Cortex of kidney (tissue), 1 donor: ENCODE measurements at places on chromosomes 16 and 17.

GRCh38 chr17:36849871-36850348, 87.4 kb upstream of the LHX1 start:
- DNase-seq: no peak

- no peak for DNase-seq
Measured at GRCh38 chr17:31554930-31555329, 163.5 kb downstream of the RAB11FIP4 start.

- no peak for DNase-seq
Measured at GRCh38 chr17:72697602-72698146, 394.8 kb downstream of the SLC39A11 start.

GRCh38 chr17:5915337-5915736, 154.8 kb upstream of the WSCD1 start:
- no peak for DNase-seq

DNA sequence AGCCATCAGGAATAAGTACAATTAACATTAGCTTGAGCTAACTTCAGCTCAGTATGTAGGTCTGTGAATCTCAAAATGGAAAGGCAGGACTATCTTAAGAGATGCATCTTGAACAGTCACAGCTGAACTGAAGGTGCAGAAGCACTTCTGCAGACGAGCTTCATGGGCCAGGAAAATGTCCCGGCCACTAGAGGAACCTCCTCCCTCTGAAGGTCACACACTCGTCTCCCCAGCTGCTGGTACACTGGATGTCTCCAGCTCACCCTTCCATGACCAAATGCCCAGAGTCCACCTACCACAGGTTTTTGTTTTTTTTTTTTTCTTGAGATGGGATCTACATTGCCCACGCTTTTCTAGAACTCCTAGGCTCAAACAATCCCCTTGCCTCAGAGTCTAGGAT, 33.2 kb downstream of the WDR59 start:
- DNase-seq: no peak

GRCh38 chr17:32876417-32877163, at the start of gene MYO1D:
Gene MYO1D (minus strand): TSS chr17:32877124. CDS start chr17:32876872, 252 bp downstream.
- no peak for DNase-seq

DNA sequence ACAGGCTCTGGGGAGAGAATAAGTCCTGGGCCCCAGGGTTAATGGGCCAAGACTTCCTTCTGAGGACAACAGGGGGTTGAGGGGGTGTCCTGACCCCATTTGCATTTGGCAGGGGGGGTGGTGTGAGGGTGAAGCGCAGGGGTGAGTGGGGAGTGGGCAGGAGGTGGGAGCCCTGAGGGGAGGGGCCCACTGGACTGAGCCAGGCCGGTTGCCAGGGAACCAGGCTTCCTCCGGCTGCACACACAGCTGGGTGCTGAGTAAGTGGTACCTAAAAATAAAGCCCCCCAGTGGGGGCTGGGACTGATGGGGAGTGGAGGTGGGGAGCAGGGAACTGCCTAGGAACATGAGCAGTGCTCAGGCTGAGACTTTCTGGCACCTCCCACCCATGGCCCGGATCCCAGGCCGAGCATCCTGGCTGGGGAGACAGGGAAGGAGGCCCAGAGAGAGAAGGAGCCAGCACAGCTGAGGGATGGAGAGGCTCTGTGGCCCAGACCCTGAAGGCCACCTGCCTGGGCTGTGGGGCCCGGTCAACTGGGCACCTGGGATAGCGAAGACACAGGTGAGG, 7.5 kb upstream of the RASD1 start:
- DNase-seq: no peak

DNA sequence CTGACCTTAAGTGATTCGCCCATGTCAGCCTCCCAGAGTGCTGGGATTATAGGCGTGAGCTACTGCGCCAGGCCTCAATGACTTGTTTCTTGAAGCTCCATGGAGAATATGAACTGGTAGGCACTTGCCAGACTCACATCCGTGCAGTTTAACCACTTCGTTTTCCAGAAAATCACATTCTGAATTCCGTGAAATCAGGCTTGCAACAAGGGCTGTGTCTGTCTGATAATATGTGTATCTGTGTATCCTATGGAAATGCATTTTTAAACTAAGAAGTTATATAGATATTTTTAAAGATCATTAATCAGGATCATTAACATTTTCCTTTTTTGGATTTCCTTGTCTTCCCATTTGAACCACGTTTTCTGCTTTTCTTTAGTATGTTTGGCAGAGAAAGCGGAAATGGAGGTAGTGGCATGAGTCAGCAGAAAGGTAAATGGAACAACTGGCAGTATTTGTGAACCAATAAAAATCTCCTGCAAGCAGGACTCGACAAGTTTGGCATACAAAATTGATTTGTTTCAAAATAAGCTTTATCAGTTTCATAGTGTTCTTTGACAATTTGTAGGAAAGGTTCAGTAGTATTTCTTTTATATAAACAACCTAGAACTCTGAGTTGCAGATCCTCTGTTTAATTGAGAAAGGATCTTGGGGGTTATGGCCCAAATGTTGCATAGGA, 33.0 kb downstream of the USP10 start:
- DNase-seq: no peak

- no peak for DNase-seq
Measured at GRCh38 chr17:44308865-44309264, 464 bp downstream of the RUNDC3A start.

GRCh38 chr17:33674685-33675084, 381.6 kb upstream of the ASIC2 start:
- no peak for DNase-seq

DNA sequence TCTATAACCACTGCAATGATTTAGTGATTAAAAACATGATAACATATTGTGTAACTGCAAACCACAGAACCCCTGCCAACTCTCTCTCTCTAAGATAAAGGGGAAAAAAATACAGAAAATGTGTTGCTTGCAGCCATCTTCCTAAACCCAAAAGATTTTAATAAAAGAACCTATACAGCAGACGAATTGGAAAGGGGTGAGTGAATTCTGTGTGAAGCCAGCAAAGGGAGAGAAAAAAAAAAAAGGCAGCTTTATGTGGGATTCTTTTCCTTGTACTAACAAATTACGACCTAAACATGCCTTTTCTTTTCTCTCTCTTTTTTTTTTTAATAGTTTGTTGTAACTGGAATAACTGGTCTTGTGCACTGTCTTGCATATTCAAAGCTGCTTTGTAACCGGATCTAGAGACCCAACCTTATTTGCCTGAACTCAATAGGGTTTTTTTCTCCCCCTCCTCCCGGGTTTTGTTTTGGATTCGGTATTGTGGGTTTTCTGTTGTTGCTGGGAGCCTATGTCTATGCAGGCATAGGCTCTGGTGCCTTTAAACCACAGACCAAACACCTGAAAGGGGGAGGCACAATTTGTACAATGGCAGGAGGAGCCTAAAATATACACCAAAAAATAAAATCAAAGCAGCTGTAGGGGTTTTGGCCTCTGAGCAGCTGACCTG, 7.0 kb upstream of the ZFHX3 start:
- DNase-seq: no peak

DNA sequence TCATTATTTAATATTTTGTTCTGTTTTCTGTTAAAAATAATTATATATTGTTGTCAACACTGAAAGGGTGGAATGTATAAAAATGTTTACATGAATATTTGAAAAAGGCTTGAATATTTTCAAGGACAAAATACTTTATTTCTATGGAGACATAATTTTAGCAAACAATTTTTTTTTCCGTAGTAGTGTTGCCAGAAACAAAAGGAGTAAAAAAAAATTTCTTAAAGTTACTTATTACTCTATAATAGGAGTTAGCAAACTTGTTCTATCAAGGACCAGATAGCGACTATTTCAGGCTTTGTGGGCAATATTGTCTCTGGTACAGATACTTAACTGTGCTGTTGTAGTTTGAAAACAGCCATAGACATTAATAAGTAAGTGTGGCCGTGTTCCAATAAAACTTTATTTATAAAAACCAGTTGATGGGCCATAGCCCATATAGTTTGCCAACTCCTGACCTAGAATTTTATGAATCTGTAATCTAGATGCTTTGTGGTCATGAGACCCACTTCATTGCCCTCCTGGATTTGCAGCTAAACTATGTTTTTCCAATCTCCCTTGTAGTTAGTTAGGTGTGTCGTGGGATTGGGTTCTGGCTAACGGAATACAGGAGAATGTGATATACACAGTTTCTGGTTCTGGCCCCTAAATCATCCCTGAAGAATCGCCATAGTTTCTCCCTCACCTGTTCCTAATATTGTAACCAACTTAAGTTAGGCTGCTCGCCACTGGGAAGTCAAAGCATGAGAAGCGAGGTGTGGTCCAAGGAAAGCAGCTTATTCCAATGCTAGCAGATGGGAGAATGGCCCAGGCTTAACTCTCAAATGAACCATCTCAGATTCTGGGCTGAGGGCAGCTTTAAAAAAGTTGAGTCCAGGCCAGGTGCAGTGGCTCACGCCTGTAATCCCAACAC, 153.6 kb downstream of the ABCA8 start:
- no peak for DNase-seq

DNA sequence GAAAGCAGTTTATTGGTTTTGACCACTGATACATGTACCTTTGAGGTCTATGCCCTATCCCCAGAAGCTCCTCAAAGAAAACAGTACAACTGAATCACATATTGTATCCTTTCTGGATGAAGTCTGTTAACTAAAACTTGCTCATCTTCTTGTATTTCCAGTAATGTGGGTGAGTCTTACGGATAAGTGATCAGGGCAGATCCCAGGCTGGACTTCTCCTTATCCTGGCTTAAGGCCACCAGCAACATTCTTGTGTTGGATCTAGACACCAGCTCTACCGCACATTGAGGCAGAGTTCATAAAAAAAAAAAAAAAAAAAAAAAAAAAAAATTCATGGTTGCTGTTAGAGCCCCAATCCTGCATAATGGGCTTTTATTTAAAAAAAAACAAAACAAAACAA, 536.7 kb upstream of the HSBP1 start:
- no peak for DNase-seq

GRCh38 chr17:32285746-32286517, 20.3 kb downstream of the RHBDL3 start:
- no peak for DNase-seq

DNA sequence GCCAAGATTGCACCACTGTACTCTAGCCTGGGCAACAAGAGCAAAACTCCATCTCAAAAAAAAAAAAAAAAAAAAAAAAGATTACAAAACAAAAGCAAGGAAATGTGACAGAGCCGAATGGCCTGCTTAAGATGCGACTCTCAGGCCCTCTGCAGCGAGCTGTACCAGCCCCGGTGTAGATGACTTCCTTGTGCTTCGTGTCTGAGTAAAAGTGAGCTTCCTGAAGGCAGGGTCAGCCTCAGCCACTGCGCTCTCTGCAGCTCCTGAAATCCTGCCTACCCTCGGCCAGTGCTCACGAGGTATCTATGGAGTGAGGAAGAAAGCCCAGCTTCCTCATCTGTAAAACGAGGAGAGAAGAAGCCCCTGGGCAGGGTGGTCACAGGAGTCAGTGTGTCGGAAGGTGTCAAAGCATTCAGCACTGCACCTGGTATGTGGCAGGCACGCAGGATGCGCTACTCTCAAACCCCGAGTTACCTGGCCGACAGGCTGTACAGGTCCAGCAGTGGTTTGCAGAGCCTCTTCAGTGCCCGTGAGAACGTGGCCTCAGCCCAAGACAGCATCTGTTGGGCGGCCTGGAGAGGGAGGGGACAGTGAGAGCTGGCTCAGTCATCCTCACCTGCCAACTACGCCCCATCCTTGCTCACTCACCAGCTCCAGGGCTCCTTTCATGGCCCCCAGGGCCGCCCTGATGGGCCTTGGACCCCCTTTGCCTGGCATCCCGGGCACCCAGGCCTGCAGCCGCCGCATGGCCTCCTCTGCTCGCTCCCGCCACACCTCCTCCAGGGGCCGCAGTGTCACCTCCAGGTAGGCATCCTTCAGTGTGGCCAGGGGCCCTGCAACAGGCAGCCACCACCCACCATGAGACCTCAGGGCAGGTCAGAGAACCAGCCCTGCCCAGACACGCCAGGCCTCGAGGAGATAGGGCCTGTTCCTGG, 44.6 kb downstream of the RMI2 start:
- DNase-seq: no peak

DNA sequence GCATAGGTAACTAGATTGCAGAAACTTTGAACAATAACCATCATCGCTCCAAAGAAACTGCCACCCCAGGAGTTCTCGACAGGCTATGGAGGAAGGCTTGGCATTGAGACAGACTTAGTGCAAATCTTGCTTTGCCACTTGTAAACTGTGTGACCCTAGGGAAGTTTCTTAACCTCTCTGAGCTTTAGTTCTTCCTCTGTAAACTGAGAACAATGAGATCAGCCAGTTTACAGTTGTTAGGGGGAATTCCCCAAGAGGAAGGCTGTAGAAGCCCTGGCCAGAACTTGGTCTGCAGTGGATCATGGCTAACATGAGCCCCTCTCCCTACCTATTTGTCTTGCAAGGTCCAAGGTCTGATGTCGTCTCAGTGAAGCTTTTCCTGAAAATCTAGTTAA, 78.9 kb downstream of the NT5M start:
- DNase-seq: no peak

DNA sequence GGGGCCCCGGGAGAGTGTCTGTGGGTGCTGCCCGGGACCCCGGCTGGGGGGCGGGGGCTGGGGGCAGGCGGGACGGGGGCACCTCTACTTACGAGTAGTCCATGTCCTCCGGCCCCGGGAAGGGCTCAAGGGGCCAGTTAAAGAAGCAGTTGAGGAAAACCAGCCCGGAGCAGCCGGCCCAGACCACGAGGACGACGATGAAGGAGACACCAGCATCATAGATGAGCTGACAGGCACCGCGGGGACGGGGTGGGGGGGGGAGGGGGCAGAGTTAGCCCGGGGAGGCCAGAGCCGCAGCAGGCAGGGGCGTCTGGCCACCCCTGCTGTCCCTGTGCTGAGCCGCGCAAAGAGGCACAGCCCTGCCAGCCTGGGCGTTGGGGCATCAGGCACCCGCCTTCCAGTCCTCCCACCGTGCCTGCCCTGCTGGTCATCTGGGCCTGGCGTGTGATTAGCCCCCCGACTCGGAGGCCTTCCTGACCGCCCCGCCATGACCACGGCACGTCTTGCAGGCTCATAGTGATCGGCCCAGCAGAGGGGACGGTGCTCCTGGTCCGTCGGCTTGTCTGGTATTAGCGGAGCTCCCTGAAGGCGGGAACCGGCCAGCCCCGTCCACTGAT, 29.0 kb upstream of the PITPNA start:
- no peak for DNase-seq

DNA sequence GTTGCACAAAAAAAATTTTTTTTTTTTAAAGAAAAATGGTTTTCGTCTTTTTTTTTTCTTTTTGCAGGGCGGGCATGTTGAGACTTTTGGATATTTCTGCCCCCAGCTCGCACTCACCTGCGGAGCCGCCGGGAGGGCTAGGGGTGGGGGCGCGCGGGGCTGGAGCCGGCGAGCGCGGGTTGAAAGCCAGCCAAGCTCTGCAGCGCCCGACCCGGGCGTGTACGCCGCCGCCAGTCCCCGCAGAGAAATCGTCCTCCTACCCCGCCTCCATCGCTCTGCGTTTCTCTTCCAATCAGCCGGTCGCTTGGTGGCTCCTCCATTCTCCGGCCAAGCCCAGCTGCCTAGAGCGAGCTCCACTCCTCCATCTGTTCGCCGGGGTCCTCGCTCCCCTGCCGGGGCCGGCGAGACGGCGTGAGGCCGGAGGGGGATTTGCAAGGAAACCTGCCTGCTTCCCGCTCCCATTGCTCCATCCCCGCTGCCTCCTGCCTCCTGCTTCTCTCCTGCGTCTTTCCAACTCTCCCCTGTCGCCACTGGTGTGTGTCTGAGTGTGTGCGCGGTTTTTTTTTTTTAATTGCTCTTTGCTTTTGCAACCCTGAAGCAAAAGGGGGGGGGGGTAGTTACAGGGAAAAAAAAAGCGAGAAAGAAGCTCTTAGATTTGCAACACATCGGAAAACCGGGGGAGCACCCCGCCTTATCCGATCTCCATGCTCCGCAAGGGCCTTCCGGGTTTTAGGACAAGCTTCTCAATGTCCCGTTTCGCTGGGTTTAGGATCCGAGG, 1.8 kb upstream of the UBTF start:
- DNase-seq: no peak

GRCh38 chr16:87702325-87702811, 63.4 kb downstream of the KLHDC4 start:
- no peak for DNase-seq

GRCh38 chr16:84065536-84066132, 23.0 kb upstream of the SLC38A8 start:
- DNase-seq: no peak
